ENCODE measurements at places on chromosomes 16 and 17.

DNA sequence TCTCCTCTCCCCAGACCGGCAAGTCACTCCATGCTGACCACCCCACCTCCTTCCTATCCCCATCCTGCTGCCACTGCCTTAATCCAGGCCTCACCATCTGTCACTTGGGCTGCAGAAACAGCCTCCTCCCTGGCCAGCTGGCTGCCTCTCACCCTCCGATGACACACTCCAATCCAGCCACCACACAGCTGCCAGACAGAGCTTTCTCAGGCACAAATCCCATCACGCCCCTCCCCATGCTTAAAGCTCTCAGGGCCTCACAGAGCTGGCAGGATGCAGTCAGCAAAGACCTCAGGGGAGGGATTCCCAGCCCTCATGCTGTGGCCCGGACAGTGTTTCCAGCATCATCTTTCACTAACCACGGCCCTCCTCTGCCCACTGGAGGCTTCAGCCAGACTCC, 13.7 kb downstream of the CAMKK1 start:
- DNase-seq: no peak

DNA sequence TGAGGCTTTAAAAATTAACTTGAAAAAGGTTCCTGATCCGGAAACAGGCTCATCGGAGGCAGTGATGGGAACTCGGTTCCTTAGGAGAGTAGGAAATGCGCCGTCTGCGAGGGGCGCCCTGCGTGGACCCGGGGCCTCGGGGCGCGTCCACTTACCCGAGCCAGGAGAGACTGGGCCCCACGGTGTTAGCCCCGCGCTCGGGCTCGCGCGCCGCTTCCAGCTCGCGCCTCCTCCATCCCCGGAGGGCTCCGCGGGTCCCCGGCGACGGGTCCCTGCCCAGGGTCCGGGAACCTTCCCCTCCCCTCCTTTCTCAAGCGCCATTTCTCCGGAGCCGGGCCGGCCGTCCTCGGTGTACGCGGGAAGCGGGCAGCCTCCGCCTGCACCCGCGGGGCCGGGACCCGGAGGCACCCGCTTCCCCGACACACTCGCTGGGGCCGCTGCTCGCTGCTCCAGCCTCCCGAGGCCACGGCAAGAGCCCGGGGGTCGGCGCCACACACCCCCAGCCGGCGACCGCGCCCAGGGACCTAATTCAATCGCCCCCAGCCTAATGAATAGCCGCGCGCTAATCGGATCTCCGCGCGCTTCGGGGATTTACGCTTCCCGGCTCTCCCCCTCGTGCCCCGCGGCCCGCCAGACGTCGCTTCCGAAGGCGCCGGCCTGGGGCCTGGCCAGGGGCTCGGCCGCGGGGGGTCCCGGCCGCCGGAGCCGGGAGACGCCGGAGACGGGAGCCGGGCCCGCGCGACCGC, 2.2 kb upstream of the BAHCC1 start:
- no peak for DNase-seq

DNA sequence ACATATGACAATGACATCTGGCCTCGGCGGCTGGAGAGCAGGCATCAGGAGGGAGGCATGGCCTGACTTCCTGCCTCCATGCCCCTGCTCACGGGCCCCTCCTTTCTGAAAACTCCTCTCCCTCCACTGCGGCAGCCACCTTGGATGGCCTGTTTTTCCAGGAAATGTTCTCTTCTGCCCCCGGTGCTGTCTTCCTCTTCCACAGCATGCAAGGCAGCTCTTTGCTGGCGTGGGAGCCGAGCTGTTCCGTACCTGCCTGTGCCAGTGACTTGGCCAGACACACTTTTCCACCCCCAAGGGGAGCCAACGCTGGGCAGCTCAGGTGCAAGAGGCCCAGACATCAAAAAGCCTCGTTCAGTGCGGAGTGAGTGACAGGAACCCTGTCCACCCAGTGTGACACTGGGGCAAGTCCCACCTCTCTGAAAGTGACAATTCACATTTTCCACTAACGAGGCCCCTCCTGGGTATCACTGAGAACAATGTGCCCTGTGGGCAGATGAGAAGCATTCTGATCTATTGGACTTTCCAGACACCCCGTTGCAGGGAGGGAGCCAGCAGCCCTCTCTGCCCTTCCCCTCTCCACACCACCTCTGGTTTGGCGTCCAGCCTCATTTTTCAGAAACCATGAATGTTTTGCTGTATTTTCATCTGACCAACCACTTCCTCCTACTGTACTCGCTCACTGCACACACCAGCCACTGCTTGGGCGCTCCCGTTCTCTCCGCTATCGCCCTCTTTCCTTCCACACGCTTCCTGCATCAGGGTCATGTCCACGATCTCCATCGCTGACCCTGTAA, 31.2 kb downstream of the NSMCE1 start:
- DNase-seq: no peak

DNA sequence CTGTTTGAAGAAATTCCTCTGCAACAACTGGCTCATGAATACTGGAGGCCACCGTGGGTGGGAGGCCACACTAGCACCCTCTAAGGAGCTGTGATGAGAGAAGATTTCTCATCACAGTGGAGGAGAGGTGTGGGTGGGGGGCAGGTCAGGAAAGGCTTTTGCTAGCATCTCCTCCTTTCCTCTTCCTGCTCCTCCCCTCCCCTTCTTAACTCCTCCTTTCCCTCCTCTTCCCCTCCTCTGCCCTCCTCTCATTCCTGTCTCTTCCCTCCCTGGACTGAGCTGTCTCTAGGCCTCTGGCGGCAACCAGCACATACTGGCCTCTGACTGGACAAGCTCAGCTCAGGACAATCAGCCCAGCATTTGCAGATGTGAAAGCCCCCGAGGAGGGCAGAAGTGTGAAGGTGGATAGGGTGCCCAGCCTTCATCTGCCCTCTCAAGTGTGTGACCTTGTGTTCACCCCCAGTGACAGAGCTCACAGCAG, 19.0 kb upstream of the LHX1 start:
- no peak for DNase-seq

DNA sequence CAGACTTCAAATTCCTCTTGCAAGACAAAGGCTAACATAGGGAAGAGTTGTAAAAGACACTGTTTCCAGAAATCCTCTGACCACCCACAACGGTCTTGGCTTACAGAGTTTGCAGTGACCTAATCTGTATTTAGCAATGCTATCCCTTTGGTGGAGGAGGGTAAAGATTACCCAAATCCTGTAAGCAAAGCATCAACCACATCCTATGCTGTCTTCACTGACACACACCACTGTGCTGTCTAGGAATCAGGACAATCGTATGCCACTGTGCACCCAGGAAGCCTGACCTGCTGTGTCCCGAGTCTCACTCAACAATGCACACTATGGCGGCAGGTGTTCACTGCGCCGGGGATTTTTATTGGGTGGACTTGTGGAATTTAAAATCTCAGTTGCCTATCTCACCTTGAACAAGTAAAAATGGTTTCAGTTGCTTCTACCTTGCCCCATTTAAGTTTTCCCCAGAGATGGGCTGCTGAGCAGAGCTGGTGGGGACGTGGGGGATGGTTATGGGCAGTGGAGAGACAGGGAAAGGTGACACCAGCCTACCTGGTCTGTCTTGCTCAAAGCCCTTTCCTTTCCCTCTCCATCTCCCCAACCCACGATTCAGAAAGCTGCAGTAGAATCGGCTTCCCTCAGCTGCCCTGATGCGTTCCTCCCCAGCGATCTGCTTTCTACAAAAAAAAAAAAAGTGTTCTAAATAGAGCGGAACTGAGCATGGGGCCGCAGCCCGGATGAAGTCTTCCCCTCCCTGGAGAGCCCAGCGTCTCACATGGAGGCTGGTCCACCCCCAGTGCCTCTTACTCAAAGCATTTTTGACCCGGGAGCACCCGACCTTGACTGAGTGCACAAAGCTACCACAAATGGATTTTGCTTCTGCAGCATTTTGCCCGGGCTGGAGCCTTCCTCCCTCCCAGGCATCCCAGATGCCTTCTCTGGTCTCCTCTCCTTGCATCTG, 271.5 kb downstream of the SOX9 start:
- DNase-seq: peak; percentile 89

GRCh38 chr17:32882029-32882428, 5.1 kb upstream of the MYO1D start:
- no peak for DNase-seq

Measured in kidney epithelial cell (primary cell).